Retina (tissue), 1 donor: ENCODE measurements at places on chromosomes 6 and 20.

- DNase-seq = peak; percentile 68
Observed at GRCh38 chr20:32538526-32538939, 46.6 kb downstream of the NOL4L start.

DNA sequence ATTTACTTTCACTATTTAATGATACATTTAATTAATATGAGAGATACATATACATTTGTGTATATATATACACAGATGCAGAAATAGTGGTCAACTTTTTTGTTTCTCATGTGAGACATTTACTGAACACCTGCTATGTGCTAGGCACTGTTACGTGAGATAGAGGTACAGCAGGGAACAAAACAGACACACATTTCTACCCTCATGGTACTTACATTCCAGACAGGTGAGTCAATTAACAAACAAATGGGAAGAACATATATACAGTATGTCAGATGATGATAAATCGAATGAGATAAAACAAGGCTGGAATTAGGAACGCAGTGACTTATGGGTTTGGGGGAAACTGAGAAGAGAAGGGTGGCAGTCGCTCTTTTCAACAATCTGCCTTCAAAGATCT, 5.1 kb downstream of the TFB1M start:
- no peak for DNase-seq

- DNase-seq = no peak
Observed at GRCh38 chr6:135520781-135521180, 23.2 kb upstream of the AHI1 start.

GRCh38 chr6:152863618-152864326, 113.2 kb downstream of the VIP start:
- peak; percentile 50 for DNase-seq

GRCh38 chr6:22152841-22153240, 144.0 kb downstream of the PRL start:
- no peak for DNase-seq

DNA sequence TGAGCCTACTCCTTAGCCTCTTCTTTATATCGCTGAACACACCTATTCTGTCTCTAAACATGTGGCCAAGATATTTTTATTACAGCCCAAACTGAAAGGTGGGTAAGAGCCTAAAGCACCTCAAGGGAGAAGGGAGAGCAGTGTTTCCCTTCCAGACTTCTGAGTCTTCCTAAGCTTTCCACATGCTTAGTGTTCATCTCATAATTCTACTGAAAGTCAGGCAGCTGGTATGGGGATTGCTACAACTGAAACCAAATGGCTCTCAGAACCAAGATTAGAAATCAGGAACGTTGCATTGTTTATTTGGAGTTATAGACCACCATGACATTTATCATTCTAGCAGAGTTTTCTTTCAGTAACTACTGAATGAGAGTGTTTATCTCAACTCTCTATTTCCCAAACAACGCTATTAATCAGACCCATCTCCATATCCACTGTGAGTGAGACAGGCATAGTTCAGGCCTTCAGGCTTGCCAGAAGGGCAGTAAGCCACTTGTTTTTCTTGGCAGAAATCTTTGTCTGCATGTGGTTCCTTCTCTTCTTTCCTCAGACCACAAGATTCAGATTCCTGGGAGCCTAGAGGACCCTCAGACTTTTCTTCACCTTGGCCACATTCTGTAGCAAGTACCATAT, 22.8 kb downstream of the VGLL2 start:
- DNase-seq = no peak

DNA sequence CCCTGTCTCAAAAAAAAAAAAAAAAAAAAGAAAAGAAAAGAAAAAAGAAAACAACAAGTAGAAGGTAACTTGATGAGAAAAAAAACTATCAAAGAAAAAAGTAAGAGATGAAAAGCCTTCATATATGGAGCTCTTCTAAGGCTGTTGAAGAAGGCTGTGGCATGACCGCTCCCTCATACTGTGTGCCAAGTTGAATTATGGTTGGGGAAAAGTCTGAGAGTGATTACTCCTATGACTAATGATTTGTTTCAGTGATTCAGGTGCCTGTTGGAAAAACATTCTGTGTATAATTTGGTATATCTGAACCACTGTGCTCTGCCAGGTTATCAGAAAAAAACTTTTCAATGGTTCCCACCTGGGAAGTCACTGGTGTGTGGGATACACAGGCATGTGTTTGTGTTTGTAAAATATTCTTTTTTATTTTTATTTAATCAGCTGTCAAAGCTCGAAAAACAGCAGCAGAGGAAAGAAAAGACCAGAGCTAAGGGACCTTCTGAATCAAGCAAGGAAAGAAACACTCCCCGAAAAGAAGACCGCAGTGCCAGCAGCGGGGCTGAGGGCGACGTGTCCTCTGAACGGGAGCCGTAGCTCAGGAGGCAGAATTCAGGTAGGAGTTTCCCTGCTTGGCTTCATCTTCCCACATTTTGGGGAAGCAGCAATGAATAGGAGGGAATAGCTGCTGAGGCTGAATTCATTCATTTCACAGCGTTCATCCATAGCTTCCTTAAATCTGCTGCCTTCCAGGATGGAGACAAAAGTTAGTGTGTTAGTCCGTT, 69.7 kb upstream of the SCP2D1 start:
- DNase-seq = no peak

DNA sequence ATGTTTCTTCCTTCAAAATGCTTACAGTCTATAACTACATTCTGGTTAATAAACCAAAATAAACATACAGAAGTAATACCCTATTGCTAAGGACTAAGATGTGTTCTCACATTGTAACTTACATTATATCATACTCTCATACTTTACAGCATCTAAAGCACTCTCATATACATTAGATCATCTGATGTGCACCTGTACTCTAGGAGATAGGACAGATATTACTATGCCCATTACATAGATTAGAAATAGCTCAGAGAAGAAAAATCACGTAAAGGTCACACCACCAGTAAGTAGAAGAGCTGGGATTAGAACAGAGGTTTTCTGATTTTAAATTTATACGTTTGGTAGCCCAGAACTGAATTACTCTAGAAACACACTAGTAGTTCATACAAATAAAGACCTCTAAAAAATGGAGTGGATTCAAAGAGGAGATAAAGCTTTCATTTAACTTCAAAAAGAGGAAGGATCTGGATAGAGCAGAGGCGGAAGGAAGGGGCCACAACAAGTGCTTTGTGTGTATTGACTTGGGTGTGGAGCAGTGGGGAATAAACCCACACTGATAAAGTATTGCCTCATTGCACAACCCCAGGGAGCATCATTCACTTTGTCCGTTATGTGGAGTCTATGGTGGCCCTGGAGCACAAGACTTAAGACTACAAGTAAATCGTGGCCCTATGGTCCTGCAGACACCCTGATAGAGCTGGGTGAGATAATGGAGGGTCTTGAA, 30.9 kb downstream of the SLC2A12 start:
- DNase-seq = no peak

GRCh38 chr6:69370763-69371162, 426.0 kb downstream of the LMBRD1 start:
- DNase-seq = no peak

GRCh38 chr6:3803627-3804468, 45.3 kb upstream of the FAM50B start:
- no peak for DNase-seq

DNA sequence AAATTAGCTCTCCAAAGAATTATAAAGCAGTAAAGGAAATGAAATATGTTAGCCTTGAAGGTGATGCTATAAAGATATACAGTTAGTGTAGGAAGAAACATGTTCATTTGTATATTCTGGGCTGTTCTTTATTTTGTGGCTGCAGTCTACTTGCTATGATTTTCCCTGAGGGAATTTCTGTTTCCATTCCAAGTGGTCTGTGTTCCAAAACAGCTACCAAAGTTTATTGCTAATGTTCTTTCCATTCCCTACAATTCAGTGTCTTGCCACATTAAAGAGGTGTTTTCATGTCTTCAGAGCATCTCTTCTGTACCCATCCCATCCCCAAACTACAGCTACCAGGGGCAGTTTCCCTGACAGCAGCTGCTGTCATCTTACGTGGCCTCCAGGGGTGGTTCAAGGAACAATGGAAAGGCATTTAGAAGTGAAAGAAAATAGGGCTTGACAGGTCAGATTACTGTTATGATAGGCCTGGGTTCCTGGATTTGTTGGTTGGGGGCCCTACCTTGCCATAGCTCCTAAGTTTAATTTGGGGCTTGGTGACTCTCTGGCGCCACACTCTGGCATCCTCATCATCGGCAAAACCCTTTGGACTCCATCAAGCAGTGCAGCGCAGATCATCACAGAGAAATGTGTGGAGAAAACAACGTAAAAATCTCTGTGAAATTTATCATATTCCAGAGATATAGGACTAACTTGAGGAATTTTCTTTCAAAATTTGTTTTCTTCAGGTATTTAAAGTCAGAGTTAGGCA, 33.8 kb upstream of the AIG1 start:
- peak; percentile 21 for DNase-seq

DNA sequence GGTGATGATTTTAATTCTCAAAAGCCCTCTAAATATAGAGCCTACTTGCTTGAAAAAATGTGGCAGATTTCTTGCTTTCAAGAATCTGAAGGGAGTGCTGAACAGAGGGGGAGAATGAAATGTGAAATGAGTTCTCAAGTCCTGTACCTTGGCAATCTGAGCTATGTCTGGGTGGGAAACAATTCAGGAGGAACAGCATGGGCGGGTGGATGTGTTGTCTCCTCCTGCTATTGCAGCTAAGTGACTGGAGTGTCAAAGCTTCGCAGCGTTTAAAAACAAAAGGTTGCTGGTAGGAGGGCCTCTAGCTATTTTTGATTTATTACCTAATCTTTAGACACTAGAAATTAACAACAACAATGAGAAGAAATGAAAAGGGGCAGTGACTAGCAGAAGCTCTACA, 102.5 kb upstream of the ARG1 start:
- no peak for DNase-seq

DNA sequence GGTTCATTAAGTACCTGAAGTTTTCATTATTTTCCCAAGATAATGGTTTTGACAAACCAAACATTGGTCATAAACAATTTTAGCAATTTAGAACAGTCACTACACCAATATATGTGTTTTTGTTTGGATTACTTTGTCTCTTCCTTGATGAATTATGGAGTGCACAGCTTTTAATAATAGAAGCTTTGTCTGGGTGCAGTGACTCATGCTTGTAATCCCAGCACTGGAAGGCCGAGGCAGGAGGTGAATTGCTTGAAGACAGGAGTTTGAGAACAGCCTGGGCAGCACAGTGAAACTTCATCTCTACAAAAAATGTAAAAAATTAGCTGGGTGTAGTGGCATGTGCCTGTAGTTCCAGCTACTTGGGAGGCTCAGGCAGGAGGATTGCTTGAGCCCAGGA, 89.4 kb upstream of the ANKEF1 start:
- DNase-seq = peak; percentile 19

DNA sequence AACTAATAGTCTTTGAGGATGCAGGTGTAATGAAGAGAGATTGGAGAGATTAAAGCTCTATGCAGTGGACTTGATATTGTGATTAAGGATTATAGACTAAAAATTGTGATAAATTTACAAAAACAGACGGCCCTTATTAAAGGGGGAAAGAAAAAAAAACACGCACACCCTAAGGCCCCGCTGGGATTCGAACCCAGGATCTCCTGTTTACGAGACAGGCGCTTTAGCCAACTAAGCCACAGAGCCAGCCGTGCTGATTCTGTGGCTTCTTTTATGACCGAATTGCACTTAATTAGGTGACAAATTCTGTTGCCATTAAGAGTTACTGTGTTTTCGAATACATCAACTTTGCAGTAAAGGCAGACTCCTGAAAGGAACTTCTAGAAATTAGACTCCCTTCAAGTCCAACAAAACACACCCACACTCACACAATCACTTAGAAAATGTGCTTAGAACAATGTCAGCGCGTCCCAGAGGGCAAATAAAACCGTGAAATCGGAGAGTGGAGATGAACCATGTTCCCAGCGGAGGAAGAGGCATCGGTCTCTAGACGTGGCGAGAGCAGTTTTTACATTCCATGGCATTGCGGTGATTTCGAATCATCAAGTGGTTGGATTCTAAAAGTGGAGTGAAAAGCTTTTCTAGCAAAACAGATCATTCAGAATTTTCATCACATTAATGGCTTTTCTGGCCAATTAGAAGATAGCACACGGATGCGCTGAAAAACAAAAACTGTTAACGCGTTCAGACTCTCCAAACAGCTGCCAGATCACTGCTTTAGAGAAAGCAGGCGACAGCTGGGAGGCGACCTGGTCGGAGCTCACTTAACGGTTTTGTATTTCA, 122.6 kb downstream of the GPX5 start:
- DNase-seq = peak; percentile 92

- DNase-seq = no peak
Observed at GRCh38 chr6:37804586-37804985, 14.9 kb upstream of the ZFAND3 start.

DNA sequence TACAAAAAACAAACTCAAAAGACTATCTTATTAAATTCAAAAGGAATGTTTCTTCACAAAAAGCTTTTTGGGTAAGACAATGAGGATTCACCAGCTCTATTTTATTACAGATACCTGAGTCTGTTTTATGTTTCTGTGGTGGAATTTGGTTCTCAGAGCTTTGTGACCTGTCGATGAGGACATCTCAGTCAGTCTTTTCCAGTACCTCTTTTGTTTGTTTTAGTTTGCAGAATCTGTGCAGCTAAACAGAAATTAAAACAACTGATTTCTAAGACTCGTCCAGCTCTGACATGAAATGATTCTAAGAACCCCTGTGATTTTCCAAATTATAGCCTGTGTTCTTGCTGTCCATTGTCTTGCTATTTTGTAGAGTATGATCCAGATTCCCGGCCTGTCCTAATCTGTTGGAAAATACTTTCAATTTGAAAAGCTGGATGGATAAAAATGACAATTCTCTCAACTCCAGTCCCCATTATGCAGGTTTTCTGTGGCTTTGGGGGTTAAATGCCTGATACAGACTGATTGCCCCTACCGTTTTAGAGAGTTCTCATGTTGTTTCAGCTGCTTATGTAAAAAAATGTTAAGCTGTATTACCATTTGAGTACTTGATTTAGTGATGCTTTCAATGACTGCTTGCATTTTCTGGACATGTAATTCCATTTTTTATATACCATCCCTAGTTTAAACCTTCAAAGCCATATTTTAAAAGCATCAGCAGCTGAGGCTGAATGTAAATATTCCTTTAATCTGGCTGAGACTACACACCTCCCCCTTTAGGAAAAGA, 94.2 kb upstream of the TAB2 start:
- no peak for DNase-seq

DNA sequence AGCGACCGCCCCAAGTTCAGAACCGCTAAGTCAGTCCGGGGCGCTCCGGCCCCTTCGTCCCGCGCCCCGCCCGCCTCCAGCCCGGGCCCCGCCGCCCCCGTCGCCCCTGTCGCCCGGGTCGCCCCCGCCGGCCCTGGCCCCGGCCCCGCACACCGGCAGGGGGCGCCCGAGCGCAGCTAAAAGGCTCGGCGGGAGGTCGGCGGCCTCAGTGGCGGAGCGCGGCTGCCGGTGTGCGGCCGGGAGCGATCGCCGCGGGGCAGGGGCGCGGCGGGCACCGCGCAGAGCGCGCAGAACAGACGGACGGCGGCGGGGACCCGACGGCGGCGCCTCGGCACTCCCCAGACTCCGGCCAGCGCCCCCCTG, at the start of gene FNDC1:
TSS of gene FNDC1 (plus strand) at position 208 of the 363 bp plus-strand sequence. CDS start 197 bp downstream, outside the sequence.
- no peak for DNase-seq

- no peak for DNase-seq
Observed at GRCh38 chr20:9427430-9428291, 86.7 kb upstream of the LAMP5 start.

- no peak for DNase-seq
Observed at GRCh38 chr6:83601119-83601518, 88.8 kb downstream of the PRSS35 start.
